ENCODE measurements at places on chromosomes 6 and 20.

DNA sequence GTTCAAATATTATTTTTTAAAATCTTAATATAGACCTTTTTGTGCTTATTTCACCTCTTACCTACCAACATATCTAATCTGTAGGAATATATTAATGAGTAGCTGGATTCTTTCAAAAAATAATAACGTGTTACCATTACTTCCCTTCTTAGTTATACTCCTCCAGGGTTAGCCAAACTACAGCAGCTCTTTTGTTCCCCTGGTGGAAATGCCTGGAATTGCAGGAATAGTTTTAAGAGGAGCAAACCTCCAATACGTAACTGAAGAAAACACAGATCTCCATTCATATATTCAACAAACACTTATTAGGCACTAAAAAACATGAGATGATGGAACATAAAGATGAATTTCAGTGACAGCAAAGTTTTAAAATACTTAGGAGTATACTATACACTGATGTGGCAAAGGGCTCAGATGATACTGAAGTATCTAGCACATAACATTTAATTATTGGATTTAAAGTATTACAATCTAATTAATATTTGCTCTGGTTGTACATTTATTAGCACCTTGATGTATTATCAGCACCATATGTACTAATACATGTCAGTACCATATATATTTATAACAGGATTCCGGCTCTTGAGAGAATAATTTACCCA, 78.3 kb downstream of the TBX18 start:
- DNase-seq = no peak

GRCh38 chr6:125271486-125272159, 30.1 kb downstream of the HDDC2 start:
- DNase-seq = no peak

- no peak for DNase-seq
These were observed 40.7 kb downstream of the PLCB4 start for GRCh38 chr20:9109566-9109965.

GRCh38 chr6:166488076-166488685, 98.3 kb downstream of the RAMACL start:
- DNase-seq = no peak

DNA sequence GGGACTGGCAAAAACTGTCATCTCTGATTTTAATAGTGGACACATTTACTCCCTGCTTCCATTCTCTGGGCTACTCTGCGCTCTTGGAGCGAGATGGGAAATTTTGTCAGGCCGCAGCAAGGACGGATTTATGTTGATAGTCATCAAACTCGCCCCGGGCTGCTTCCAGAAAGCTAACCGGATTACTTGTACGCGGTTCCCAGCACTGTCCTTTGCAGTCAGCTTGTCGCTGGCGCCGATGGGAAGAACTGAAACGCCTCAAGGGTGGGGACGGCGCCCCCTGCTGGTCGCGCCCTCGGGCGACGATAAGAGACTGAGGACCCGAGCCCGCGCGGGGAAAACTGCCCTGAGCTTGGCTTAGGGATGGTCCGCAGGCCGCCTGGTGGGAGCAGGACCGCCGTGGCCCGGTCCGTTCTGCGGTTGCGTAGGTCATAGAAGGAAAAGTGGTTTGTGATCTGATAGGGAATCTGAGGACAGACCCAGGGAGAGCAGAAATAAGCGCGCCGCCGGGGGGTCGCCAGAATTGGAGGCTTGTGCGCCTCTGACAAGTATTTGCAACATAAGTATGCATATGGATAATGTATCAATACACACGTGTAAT, 984 bp upstream of the ABT1 start:
- peak; percentile 94 for DNase-seq

DNA sequence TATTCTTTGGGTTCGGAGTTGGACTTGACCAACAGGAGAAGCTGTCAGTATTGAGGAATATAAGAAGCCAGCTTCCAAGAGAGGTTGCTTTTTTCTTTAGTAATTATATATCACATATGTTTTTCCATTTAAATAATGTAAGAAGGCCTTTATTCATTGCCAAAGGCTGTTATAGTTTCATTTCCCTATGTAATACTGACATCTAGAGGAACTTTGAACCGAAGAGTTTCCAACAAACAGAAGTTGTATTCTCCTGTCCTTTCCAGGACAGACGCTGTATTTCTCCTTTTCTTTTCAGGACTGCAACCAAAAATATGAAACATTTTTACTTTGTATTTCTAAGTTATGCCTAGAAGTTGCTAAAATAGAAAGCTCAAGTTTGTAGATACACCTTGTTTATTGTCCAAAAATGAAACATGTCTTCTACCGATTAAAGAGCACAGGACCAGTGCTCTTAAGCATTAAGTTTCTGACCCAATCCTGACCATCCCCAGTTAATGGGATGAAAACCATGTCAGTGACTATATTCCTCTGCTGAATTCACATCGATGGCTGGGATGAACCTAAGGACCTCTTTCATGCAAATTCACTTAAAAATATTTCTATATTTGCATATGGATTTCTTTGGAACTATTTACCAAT, 55.1 kb downstream of the MYLK4 start:
- no peak for DNase-seq

GRCh38 chr6:5936140-5936539, 70.6 kb downstream of the NRN1 start:
- DNase-seq = no peak

GRCh38 chr6:129163551-129163950, 280.6 kb downstream of the LAMA2 start:
- DNase-seq = no peak

- no peak for DNase-seq
These were observed 74.2 kb downstream of the ATXN1 start for GRCh38 chr6:16687045-16687444.

DNA sequence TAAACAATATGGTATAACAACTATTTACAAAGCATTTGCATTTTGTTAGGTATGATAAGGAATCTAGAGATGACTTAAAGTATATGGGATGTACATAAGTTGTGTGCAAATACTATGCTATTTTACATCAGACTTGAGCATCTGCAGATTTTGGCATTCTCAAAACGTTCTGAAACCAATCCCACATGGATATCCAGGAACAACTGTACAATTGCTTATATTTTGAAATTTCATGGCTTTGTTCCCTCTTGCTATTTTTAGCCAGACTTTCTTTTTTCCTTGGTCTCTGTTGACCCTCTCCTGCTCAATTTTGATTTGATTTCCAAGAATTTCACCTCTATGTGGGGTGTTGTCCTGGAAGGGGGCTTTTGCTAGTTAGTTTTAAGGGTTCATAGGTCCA, 32.9 kb upstream of the UST start:
- no peak for DNase-seq

GRCh38 chr6:157531169-157531985, 150.4 kb downstream of the ZDHHC14 start:
- no peak for DNase-seq

DNA sequence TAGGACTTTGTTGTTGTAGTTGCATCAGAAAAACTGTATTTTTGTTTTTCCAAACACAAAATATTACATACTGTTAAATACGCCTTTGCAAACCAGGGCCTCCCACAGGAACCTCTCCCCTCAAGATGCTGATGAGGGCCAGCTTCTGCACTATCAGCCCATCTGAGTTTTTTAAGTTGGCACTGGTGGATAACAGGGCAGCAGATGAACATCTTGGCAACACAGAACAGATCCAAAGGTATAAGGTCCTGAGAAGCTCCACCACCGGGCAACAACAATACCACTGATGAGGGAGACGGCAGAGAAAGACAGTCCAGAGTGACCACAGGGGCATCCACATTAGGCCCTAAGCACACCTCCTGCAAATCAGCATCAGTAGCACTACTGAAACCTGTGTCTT, 177.7 kb downstream of the DLL1 start:
- DNase-seq = peak; percentile 16

DNA sequence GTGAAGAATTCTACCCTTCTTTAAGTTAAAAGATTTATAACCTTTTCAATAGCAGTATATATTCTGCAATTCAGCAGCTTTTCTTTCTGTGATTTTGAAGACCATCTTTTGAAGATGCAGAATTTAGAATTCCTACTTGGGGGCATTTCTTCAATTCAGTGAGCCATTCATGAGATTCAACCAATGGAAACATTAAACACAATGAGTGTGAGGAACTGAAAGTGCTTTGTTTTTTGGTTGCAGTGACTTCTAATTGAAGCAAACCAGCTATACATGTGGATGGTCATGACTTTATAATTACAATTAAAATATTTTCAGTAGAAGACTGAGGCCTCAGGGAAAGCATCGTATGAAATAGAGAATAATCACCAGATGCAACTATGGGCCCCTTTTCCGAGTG, 108.3 kb downstream of the CARMIL1 start:
- no peak for DNase-seq

GRCh38 chr6:158793432-158793831, 25.7 kb downstream of the EZR start:
- no peak for DNase-seq

GRCh38 chr6:125274935-125275334, 26.8 kb downstream of the HDDC2 start:
- DNase-seq = no peak
